BE2C (cell line): ENCODE measurements at places on chromosomes 1 and 21.

- DNase-seq, result no peak
Observed at GRCh38 chr1:239268007-239268406, 118.4 kb upstream of the CHRM3 start.

- DNase-seq, result no peak
Observed at GRCh38 chr21:28106370-28106890, 886.2 kb downstream of the LTN1 start.

- DNase-seq, result no peak
Observed at GRCh38 chr1:40102038-40102437, 5.0 kb upstream of the PPT1 start.

DNA sequence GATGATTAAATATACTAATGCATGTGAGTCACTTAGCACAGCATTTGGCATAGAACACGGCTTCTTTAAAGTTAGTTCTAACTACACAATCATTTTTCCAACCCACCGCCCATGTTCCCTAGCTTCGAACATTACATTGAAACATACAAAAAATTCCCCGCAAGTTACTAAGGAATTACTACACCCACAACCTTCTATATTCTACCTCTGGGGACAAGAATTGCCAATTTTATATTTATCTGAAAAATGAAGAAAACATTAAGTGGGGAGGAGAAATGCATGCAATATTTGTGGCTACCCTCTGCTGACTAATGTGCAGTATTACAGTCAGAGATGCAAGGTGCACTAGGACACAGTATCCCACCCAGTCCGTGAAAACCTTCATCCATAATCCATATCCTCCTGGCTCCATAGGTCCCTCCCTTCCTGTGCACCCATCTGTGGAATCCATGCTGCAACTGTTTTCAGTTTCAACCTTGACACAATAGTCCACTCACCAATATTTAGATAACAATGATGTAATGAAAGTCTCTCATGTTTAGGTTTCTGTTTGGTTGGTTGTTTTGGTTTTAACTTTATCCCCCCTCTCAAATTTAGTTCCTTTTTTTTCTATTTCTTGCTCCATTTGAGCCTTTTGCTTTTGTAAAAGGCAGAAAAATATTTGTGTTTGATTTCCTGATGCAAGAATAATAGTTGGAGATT is 31.6 kb downstream of the RGS5 start:
- DNase-seq, result no peak

DNA sequence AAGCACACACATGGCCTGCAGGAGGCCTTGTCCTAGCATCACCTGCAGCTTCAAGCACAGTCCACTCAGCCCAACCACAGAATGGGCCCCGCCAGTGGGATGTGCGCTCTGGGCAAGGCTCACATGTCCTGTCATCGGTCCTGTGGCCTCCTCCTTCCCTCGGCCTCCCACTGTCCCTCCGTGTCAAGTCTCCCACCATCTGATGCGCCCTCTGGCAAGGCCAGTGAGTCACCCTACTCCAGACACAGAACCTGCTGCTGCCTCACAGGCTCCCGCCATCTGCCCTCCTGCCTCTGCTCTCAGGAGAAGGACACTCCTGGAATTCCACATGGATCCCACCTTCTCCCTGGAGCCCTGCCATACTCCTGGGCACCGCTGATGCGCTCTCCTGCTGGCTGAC is 14.2 kb downstream of the KCNAB2 start:
- peak; percentile 63 for DNase-seq

GRCh38 chr1:201708085-201708512 is 120.9 kb upstream of the IPO9 start:
- DNase-seq, result no peak

GRCh38 chr1:237888143-237888542 is 2.6 kb downstream of the ZP4 start:
- no peak for DNase-seq

DNA sequence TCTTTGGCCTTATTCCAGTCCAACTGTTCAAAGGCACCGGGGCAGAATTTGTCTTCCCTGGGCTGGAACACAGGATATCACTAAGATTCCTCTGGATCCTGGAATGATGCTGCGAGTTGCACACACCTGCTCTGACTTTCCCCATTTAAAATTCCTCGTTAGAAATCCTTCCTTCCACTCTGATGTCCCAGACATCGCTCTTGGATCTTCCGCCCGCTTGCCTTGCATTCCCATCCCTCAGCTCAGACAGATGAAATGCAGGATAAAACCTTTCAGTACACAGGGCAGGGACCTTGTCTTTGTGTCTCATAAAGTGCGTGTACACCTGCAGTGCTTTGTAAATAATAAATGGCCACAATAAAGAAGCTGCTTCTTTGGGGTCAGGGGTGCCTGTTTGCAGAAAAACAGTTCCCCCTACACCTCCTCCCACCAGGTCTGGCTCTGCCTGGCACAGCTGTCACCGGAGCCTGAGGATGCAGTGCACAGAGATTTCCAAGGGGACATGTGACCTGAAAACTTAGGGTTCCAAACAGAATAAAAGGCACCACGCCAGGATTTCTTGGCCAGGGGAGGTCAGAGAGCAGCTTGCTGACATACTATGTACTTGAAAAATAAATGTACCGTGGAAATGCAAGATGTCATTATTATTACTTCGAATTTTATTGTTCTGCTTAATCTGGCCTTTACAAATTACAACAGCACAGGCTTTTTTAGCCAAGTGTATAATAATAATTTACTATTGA is 62.9 kb upstream of the SYT6 start:
- DNase-seq, result no peak

GRCh38 chr1:7852804-7853683 is at the start of gene UTS2:
Gene UTS2 (minus strand): TSS chr1:7853065. CDS start chr1:7853003, 62 bp downstream.
- no peak for DNase-seq

DNA sequence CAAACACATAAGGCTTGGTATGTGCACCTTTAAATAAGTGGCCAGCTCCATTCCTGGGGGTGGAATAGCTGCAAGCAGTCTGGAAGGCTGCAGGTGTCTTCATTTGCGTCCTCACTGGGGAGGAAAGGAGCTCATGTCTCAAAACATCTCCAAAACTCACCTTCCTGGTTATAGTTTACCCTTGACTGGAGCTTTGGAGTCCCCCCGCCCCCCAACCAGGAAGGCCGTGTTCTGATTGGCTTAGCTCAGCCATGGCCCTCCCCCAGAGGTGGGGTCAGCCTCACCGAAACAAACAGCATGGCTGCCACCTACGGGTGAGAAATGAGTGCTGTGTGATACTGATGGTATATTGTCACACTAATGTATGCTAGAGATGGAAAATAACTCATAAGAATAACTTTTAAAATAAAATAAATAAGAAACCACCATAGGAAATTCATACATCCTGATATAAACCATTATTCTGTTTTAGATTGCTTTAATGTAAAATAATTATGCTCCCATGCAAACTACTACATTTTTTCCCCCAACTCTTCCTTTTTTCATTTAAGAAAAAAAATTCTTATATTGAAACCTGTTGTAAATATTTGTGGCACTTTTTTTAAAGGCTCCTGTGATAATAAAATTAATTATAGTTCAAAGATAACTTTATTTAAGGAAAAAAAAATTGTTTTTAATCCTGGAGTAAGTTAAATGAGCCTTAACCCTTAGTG is 90.8 kb downstream of the ZP4 start:
- peak; percentile 92 for DNase-seq

GRCh38 chr1:183197762-183198161 is 11.7 kb downstream of the LAMC2 start:
- DNase-seq, result no peak
